Fibroblast of villous mesenchyme (primary cell): ENCODE measurements at places on chromosomes 5 and 9. TPM values are rescaled to one million over a fixed set of nuclear protein-coding genes. Genes with fewer than 3 reads are reported as not detected.

- peak; percentile 89 for DNase-seq
Observed at GRCh38 chr5:54547711-54548250, 30.2 kb downstream of the SNX18 start.

- no peak for DNase-seq
Observed at GRCh38 chr5:12902611-12903010, 998.4 kb upstream of the CTNND2 start.

DNA sequence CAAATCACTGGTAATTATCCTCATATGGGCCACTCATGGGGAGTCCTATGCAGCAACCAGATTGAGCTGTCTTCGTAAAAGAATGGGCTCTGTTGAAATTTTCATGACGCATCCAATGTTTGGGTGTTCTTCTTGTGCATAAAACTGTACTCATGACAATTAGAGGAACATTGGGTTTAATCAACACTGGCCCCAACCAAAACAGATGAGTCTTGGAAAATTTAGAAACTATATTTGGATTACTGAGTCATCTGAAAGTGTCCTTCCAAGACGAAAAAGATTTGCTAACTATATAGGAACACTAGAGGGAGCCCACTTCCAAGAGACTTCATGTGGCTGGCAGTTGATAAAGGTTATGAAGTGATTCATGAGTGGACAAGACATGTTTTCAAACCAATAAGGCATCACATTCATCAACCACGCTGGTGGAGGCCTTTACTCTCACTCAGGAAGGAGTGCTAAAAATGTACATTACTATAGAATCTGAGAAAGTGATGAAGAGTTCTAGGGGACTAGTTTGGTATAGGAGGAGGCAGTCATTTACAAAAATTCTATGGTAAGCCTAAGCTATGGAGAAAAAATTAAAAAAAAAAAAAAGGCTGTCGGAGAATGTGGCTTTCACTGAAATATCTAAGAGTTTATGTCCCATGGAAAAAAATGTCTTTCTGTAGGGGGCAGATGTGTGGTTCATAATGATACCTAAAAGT lies 313.5 kb downstream of the PRDM9 start:
- peak; percentile 1 for DNase-seq

- DNase-seq: peak; percentile 77
Observed at GRCh38 chr9:125634040-125634717, 72.8 kb downstream of the MAPKAP1 start.

- DNase-seq: no peak
Observed at GRCh38 chr5:67085616-67086015, 111.0 kb downstream of the CD180 start.

DNA sequence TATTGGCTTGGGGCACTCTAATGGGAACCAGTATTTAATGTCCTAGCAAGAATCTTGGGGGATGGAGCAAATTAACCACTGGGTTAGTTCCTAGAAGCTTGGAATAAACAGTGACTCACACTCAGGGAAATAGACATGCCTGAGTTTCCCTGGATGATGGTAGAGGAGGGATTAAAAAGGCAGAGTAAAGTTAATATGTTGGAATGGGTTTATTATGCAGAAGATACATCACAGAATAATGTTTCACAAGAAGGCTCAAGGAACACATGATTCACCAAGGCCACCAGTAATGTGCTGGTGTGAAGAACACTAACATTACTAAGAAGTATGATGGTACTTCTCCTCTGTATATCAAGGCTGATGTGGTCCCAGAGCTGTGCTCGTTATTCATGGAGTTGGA lies 752.9 kb upstream of the SEMA6A start:
- no peak for DNase-seq

- DNase-seq: no peak
Observed at GRCh38 chr9:10009401-10009800, 603.4 kb downstream of the PTPRD start.

The GABRA6 gene
- not detected in 2 replicates for total RNA-seq

DNA sequence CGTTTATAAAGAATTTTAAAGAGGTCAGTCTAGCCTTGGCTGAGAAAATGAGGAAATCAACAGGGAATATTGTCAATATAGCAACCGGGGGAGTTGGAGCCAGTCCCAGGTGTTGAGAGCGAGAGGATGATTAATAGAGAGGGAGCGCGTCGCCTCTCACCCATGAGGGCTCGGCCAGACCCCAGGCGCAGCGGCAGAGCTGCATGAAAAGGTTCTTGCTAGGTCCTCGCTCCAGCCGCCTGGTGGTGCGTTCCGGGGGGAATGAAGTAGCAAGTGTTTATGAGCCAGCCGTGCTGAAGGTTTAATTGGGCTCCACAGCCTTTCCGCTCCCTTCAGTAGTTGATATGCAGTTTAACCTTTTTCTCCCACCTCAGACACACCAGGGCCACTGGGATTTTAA lies 167.3 kb upstream of the IRX1 start:
- no peak for DNase-seq

The OTP gene
- total RNA-seq: not detected in 2 replicates

DNA sequence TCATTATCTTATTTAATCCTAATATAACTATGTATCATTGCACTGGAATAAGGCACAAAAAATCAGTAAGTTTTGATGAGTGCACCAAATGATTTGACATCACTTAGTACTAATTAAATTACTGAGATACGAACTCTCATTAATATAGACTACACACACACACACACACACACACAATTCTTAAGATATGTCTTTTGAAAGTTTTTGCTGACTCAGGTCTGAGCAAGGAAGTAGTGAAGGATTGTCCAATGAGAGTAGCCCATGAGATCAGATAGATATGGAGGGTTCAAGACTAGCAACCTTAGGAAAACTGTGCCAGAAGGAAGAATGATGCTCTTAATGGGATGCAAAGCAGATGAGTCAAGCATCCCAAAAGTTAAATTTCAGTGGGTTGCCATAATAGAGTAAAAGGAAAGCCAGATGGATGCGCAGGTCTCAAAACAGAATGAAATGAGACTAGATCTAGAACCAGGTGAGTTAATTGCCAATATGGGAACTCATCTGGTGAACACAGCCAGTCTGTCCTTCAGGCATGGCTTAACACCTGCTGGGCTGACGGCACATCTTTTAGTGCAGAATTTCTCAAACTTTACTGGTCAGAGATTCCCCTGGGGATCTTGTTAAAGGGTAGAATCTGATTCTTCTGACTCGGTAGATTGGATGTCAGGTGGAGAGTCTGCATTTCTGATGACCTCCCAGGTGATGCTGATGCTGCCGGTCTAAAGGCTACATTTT lies 197.0 kb upstream of the NR4A3 start:
- no peak for DNase-seq

The ABCA1 gene
- 88.3 and 132 TPM in 2 replicates for total RNA-seq

DNA sequence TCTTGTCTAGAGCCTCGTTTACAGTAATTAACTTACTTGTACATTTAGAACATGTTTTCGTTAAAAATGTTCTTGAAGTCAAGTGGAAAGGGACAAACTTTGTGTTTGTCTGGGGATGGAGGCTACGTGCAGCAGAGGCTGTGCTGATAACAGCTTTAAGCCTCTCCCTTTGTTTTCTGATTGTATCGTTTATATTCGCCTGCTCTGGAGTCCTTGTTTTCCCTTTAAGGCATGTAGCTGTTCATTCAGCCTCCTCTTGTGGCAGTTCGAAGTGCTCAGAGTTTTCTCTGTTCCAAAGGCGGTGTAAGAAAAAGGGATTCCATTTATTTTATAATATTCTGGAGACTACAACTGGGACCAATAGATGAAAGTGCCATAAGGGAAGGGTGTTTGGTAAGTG lies 1.9 kb downstream of the SLC36A1 start:
- peak; percentile 4 for DNase-seq

The WHRN gene
- 1.3 and 1.6 TPM in 2 replicates for total RNA-seq

The SPINK6 gene
- total RNA-seq: not detected in 2 replicates

DNA sequence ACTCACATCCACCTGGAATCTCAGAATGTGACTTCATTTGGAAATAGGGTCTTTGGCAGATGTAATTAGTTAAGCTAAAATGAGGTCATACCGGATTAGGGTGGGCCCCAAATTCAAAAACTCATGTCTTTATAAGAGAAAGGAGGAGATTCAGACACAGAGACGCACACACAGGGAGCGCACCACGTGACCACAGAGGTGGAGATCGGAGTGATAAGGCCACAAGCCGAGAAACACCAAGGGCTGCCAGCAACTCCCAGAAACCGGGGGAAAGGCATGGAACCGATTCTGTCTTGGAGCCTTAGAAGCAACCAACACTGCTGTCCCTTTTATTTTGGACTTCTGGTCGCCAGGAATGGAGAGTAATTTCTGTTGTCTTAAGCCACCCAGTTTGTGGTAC lies 31.8 kb upstream of the LMX1B start:
- no peak for DNase-seq

- DNase-seq: peak; percentile 24
Observed at GRCh38 chr9:84146893-84147710, 166.5 kb downstream of the RMI1 start.

GRCh38 chr9:95463148-95464060 lies 53.4 kb downstream of the PTCH1 start:
- peak; percentile 26 for DNase-seq

The MEF2C gene
- total RNA-seq: 8.1 and 16.0 TPM in 2 replicates

GRCh38 chr5:11851416-11851815 lies 52.8 kb downstream of the CTNND2 start:
- DNase-seq: no peak

The MRNIP gene
- total RNA-seq: 9.0 and 13.0 TPM in 2 replicates

DNA sequence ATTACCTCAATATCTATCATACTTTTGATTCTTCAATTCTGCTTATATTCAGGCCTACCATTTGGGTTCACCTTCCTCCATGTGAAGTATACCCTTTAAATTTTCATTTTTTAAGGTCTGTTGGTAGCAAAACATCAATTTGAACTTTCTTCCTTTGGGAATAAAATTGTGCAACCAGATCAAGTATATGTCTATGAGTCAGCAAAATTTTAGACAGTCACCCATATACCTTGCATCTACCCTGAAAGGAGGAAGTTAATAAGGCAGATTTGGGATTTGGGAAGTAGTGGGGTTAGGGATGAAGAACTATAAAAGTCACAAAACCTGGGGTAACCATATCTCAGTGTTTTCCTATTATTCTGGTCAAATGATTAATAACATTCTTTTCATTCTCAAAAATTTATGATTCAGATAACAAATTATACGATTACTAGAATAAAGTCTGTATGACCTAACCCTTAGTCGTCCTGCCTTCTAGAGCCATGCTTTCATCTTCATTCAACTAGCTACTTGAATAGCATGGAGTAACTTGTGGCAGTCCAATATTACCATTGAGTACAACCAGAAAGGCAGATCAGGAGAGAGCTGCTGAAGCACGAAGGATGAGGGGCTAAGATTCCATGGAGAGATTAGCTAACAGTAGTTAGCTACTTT lies 2.8 kb upstream of the IL33 start:
- DNase-seq: no peak

GRCh38 chr5:2993301-2993700 lies 241.8 kb upstream of the IRX2 start:
- DNase-seq: no peak

DNA sequence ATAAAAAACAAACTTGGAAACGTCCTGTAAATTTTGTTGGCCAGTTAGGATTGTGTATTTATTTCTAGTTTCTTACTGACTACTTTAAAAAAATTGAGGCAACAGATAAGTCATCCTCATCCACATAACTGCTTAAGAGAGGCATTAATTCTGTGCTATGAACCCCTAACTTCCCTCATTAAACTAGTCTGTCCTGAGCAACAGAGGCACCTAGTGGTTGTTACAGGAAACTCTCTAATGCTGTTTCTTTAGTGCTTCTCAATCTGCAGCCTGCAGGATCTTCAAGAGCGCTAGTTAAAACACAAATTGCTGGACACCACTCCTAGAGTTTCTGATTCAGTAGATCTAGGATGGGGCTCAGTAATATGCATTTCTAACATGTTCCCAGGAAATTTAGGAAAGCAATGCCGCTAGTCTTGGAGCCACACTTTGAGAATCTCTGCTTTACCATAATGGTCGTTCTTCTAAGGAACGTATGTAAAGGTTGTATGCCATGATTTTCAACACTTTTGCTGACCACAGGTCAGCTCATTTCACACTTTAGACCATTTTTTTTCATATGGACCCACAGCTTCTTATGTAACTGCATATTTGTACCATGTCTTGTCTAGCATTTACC lies 410.1 kb upstream of the SMARCA2 start:
- DNase-seq: peak; percentile 3

- DNase-seq: no peak
Observed at GRCh38 chr5:149337736-149338135, 7.6 kb upstream of the GRPEL2 start.

The RANBP3L gene
- 0.32 and 1.3 TPM in 2 replicates for total RNA-seq

DNA sequence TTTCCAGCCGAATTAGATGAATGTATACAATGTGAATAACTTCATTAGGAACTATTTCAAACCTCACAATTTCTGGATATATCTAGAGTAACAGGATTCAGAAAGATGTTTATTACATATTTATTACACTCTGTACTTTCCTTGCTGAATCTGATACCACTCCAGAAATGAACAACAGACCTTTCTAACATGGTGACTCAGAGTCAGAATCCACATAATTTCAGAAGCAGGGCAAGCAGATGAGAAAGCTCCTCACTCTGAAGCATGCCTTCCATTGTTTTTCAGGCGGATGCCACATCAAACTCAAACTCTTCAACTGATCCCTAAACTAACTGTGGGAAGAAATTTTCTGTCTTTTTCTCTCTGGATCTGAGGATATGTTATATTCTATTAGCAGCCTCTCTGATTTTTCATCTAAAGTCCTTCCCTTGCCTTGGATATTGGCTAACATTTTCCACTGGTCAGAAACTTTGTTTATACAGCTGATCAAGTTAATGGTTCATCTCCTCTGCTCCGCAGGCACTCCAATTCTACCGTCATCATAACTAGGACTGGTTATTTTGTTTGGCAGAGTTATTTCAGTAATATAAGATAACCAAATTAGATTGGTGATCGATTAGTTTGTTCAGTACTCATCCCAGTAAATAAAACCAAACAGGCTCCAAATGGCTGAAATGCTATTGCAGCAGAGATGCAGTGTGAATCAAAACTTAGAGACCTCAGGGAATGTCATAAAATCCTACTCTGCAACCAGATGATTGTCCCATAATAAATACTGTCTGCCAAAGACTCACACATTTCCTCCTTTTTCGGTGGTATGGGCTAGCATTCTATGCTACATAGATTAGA lies 556.0 kb downstream of the EBF1 start:
- DNase-seq: peak; percentile 3

DNA sequence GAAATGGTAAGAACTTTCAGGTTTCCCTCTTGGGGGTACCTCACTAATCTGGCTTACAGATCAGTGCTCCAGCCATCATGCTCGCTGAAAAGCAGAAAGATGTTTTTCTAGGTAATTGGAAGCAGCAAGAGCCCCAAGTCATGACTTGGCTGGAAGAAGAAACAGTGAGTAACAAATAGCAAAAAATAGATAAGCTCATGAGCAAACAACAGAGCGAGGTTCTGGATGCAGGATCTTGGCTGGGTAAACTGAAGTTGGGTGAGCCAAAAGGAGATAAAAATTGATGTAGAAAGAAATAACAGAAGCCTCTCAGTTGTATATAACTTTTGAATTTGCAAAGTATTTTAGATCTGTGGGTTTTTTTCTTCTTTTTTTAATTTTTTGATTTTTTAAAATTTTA lies 110.1 kb downstream of the INSYN2B start:
- no peak for DNase-seq

GRCh38 chr5:159819591-159820411 lies 96.5 kb upstream of the ADRA1B start:
- peak; percentile 66 for DNase-seq
